Germinal center (tissue), 1 donor: ENCODE measurements at places on chromosomes 13 and 19.

GRCh38 chr13:27349458-27349857 lies 75.0 kb upstream of the GTF3A start:
- DNase-seq: no peak

DNA sequence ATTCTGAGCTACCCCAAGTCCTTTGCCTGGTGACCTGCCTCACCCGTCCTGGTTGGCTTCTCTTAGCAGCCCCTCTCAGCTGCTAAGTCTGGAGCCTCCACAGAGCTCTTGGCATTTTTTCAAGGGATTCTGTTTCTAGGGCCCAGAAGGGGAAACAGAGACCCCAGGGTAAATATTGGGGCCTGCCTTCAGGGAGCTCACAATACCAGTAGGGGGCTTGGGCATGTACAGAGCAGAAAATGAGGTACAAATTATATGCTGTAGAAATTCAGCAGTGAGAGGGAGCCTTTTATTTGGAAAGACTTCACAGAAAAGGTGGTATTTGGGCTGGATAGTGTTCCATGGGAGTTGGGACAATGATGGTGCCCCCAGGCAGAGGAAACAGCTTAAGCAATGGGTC lies 3.7 kb downstream of the SAMD4B start:
- no peak for DNase-seq

DNA sequence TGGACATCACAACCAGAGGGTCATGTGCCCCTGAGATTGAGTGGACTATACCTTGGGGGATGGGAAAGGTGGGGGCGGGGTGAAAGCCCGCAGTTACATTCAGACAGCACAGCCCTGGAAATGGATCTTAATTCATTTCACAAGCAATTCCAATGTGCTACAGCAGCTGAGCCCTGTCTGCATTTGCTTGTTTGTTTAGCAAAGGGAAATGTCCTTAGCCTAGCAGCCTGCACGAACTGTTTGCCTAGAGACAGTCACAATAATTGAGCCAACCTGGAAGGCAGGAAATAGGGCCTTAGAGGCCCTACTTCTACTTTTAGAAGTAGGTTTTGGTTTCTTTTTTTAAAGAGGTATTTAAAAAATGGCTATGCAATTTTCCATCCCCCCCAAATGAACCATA lies 177.3 kb upstream of the KL start:
- DNase-seq: no peak

DNA sequence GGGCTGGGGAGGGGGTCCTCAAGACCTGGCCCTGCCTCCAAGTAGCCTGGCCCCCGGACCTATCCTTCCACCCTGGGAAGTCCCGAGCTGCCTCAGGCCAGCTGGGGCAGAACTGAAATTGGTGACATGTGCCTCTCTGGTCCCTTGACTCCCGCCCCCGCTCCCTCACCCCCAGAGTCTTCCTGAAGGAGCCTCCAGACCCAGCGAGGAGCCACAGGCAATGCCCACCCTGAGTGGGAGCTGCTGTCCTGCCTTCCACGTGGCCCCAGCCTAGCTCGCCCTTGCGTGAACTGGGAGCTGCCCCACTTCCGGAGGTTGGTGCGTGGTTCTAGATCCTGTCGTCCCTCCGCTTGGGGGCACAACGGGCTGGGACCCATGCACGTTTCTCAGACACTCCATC lies 34.6 kb downstream of the CEBPA start:
- no peak for DNase-seq

- peak; percentile 64 for DNase-seq
Observed at GRCh38 chr19:19115954-19116353, 22.3 kb downstream of the TMEM161A start.

- peak; percentile 59 for DNase-seq
Observed at GRCh38 chr19:15378534-15379082, 979 bp downstream of the AKAP8 start.

DNA sequence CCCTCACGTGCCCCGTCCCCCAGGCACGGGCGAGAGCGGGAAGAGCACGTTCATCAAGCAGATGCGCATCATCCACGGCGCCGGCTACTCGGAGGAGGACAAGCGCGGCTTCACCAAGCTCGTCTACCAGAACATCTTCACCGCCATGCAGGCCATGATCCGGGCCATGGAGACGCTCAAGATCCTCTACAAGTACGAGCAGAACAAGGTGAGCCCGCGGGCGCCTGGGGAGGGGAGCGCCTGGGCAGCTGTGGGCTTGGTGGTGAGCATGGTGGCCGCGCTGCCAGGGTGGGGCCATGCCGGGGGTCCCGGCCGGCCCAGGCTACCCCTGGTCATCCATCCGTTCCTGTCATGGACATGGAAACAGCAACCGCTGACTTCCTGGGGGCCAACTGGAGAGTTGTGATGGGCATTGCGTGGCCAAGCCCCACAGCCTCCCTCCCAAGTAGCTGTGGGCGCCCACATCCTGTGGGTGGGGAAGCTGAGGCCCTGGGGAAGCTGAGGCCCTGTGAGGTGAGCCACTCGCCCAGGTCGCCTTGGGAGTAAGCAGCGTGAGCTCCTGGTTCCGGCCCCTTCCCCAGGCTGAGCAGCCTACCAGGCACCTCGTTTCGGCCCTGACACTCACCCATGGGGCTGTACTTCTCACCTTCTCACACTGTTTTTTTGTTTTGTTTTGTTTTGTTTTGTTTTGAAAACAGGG lies 16.1 kb downstream of the GNA11 start:
- no peak for DNase-seq

DNA sequence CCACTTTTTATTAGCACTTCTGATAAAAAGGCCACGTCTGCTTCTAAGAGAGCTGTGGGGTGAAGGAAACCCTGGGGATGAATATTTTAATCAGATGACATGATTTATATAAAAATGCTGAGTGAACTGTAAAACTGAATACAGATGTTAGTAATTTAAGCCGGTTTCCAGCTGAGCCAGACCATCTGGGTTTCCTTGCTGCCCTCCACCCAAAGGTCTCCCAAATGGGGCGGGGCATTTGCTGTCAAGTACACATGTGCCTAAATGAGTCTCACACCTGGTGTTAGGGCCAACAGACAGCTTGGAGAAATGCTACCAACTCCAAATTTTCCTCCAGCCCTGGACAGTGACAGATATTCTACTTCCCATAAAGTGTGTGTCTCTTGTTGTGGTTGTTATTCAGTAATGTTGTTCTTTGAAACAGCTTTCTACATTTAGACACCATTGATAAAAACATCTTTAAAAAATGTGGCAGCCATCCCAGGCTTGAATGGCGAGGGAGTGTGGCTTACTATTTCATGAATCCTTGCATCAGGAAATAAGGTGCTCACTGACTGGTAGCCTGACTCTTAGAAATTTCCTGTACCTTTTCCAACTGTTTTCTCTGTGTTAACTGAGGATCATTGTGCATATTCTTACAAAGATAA lies 350.4 kb downstream of the MTUS2 start:
- no peak for DNase-seq

GRCh38 chr19:47123406-47123805 lies 7.2 kb upstream of the SAE1 start:
- DNase-seq: no peak

DNA sequence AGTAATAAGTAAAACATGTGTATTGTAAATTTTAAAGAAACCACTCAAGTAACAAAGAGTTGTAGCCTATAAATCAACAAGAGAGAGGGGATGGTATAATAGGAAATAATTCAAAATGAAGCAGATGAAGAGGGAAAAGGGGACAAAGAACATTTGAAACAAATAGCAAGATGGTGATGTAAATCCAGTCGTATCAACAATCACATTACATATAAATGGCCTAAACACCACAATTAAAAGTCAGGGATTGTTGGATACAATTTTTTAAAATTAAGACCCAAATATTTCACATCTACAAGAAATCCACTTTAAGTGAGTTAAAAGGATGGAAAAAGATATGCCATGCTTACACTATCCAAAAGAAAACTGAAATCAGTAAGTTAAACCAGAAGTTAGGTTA lies 15.2 kb downstream of the FNDC3A start:
- no peak for DNase-seq

DNA sequence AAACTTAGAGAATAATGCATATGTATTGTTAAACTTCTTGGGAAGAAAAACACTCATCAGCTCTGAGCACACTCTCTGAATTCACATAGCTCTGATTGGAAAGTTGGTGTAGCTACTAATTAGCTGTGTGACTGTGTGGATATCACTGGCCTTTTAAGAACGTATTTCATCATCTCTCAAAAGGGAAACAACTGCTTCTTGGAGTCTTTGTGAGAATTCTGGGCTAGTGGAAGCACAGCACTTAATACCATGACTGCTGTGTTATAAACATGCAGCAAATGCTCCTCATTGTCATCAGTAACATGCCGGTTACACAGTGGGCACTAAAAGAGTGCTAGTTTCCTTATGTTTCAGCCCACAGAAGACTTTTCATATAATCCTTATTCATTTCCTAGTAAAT lies 220.9 kb upstream of the CSNK1A1L start:
- no peak for DNase-seq

DNA sequence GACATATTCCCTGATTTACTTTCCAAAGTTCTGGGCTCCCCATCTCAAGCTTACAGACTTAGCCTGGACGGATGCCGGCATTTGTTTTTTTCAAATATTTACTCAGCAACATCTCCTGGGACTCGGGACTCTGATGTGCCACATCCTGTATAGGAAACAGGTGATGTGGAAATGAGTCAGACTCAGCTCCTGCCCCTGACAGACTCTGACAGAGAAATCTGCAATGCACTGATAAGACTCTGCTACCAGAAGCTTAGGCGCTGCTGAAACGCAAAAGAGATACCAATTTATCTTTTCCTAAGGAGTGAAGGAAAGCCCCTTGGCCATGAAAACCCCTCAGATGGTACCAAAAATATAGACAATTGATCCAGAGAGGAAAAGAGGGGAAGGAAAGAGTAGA lies 16.2 kb downstream of the LAIR2 start:
- no peak for DNase-seq

- no peak for DNase-seq
Observed at GRCh38 chr19:41226053-41226873, 7.2 kb downstream of the AXL start.

GRCh38 chr13:44068169-44068568 lies 188.5 kb downstream of the LACC1 start:
- DNase-seq: no peak

GRCh38 chr19:48419158-48419920 lies 25.9 kb downstream of the GRIN2D start:
- peak; percentile 73 for DNase-seq

DNA sequence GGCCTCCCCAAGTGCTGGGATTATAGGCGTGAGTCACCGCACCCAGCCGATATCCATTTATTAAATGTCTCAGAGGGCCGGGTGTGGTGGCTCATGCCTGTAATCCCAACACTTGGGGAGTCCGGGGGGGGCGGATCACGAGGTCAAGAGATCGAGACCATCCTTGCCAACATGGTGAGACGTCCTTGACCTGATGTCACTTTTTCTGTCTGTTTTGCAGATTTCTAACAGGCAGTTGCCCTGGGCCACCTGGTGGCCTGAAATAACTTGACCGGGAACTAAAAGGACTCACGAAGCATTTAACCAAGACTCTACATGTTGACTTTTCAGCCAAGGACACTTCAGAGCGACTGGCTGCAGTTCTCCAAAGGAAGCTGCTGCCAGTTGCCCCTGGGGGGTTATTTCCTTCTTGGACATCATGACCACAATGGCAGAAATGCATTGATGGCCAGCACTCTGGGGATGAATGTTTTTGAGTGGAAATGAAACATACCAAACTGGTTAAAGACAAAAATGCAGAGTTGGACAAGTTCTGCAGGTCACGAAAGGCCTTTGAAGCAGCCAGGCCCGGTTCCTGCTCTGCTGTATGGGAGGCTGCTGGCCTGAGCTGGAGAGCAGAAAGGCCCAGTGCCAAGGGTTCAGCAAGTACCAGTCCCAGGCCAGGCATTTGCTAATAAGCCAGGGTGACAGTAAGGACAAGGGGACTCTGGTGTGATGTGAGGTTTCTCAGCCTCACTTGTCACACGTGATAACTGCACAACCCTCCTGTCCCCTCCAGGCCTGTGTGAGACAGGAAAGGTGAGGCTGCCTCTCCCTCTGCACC lies 8.3 kb downstream of the ZNF837 start:
- DNase-seq: no peak

- no peak for DNase-seq
Observed at GRCh38 chr13:111209613-111210012, 94.5 kb downstream of the ARHGEF7 start.

DNA sequence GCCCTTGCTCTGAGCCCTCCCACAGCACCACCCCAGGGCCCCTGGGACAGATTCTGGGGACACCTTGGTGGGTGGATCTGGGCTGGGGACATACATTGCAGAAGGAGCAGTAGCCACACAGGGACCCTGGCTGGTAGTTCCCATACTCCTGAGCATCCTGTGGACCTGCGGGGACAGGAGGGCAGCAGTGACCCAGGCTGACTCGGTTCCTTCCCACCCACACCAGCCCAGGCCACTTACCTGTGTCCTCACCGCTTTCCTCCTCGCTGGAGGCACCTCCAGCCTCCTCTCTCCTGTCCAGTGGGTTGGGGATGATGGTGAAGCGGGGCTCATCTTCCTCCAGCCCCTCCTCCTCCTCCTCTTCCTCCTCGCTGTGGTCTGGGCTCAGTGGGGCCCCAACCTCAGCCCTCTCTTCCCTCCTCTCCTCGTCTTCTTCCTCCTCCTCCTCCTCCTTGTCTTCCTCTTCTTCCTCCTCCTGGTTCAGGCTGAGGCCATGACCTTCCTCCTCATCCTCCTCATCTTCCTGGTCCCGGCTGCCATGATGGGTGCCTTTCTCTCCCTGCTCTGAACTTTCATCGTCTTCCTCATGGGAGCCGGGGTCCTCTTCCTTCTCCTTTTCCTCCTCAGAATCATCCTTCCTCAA lies 1.9 kb downstream of the HRC start:
- no peak for DNase-seq

DNA sequence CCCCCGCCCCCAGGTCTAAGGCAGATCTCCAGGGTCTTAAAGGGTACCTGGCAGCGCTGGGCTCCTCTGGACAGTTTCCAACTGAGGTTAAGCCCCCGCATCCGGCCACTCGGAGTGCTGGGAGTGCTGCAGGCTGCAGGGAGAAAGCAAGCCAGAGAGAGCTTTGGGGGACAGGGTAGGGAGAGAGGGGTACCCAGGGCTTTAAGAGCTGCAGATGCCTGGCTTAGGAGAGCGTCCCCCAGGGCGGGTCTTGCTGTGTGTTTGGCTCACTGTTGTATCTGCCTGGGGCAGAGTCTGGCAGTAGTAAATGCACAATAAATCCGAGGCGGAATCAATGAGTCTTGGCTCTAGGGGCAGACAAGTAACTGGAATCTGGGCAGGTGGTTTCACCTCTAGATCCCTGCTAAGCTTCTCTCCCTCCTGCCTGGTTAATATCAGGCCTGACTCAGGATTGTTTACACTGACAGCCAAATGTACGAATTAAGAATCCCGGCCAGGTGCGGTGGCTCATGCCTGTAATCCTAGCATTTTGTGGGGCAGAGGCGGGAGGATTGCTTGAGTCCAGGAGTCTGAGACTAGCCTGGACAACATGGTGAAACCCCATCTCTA lies 798 bp upstream of the COX6B2 start:
- no peak for DNase-seq

GRCh38 chr19:5172859-5173630 lies 167.6 kb downstream of the PTPRS start:
- DNase-seq: no peak
